Endothelial cell of umbilical vein (primary cell): ENCODE measurements at places on chromosomes 2 and 18. TPM values are rescaled to one million over a fixed set of nuclear protein-coding genes. Genes with fewer than 3 reads are reported as not detected.

Gene MC4R
- polyA plus RNA-seq = not detected in 2 replicates

Gene SKOR2
- not detected in 2 replicates for polyA plus RNA-seq

DNA sequence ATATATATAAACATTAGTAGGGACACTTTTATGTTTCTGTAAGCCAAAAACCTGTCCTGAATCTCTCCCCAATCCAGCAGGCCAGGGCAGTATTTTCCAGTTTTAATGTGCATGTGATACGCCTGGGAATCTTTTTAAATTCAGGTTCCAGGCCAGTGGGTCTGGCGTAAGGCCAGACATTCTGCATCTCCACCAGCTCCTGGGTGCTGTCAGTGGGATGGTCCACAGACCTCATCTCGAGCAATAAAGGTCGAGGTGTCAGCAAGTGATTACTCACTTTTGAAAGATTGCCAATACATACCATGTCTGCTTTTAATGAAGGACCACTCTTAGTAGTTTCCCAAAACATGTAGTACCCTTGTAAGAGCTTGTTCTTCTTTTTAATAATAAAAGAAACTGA, 189.9 kb upstream of the SH3BP4 start:
- no peak for DNase-seq

DNA sequence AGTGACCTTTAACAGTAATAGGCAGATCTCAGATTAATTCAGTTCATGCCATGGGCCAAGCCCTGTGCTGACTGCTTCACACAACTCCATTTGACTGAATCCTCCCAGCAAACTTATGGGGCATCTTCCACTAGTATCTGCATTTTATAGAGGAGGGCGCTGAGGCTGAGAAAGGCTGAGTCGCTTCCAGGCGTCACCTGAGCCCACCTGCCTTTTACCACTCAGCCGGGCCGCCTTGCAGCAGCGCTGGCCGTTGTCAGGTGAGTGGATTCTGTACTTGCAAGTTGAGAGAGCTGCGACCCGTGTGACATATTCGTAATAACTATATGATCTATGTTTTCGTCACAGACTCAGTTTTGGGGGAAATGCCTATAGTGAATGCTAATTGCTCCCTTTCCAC, 59.3 kb upstream of the B3GNT7 start:
- no peak for DNase-seq

DNA sequence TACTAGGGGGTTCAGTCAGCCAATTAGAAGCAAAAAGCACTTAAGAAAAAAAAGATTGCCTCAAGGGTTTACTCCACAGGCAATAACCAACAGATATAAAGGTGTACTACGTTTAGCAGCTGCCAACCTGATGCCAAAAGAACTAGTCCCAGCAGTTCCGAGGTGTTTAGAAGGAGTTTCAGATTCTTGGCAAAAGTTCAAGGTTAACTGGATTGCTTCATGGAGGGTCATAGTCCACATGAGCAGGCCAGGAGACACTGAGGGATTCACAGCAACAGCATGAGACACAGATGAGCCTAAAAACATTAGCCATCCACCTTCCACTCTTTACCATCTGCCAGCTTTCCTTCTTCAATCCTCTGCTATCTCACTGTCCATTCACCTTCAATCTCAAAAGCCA, 4.9 kb upstream of the DNAH7 start:
- no peak for DNase-seq
